NCI-H1092 (cell line): ENCODE measurements at places on chromosomes 5 and 9.

DNA sequence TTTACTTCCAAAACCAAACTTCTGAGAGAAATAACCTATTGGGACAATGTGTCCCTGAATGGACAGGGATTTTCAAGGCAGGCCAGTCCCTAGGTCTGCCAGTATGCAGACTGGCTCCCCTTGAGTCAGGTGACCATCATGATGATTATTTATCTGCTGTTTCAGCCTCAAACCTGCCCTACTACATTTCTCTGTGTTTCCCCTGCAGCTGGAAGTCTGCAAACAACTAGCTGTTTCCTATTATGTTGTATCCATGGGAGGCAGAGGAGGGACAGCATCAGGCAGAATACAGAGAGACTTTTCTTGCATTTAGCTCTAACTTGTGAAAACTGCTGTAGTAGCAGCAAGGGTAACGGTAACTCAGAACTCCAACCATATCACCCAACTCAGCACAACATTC lies 36.2 kb upstream of the IFNK start:
- DNase-seq, result no peak

DNA sequence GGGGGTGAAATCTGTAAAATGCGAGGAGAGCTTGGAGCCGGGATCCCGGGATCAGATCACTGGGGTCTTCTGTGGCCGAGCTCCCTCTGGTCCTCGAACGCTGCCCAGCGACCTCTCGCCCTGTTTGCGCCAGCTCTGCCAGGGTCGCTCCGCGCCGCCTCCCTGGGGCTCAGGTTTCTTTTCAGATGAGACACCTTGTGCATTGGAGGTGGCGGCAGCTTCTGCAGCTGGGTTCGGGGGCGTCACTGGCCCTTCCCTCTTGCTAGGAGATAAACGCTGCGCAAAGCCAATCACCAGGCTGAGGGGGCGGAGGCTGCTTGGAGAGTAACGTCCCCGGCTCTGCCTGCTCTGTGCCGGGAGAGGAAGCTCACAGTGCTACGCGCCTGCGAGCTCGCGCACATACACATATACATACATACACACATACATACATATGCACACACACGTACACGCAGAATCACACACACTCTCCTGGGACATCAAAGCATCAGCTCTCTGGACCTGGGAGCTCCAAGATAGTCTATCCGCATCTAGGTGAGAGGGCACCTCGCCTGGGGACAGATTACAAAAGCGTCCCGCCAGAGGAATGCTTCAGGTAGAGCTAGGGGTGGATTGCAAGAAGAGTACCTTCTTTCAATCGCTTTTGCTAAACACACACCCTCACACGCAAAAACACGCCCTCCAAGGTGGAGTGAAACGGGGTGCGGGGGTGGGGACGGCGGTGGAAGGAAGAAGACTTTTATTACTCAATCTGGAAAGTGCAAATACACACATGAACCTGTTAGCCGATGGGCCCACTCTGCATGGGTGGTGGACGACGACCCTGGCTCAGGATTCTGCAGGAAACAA lies at the start of gene ST8SIA4:
ST8SIA4 (minus strand) TSS at position 244 of the 849 bp plus-strand sequence. CDS start 327 bp downstream, outside the sequence.
- peak; percentile 86 for DNase-seq

DNA sequence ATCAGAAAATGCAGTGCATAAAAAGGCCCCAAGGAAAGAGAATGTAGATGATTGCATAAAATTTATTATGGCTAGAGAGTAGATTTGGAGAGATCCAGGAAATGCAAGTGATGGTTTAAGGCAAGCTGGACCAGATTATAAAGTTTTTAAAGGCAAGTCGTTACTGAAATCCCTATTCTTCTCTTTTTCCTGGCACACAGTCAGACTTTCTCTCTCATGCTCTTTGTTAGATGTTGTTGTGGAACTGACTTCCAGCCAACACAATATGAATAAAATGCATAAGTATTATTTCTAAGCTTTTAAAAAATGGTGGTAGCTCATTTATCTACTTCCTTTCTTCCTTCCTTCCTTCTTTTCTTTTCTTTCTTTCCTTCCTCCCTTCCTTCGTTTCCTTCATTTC lies 1085.4 kb upstream of the CDH6 start:
- no peak for DNase-seq

- no peak for DNase-seq
Observed at GRCh38 chr9:22119522-22120158, 110.5 kb upstream of the CDKN2B start.

- no peak for DNase-seq
Observed at GRCh38 chr5:177343777-177344176, 7.7 kb downstream of the LMAN2 start.
